Glutamatergic neuron (in vitro differentiated cells): ENCODE measurements at places on chromosomes 16 and 17. TPM values are rescaled to one million over a fixed set of nuclear protein-coding genes. Genes with fewer than 3 reads are reported as not detected.

GRCh38 chr16:87496447-87496801 lies 3.6 kb upstream of the ZCCHC14 start:
- DNase-seq, result no peak

SPNS2 gene
- total RNA-seq, result 73.0 TPM

- no peak for DNase-seq
Observed at GRCh38 chr17:73316919-73317505, 5.2 kb upstream of the CDC42EP4 start.

DNA sequence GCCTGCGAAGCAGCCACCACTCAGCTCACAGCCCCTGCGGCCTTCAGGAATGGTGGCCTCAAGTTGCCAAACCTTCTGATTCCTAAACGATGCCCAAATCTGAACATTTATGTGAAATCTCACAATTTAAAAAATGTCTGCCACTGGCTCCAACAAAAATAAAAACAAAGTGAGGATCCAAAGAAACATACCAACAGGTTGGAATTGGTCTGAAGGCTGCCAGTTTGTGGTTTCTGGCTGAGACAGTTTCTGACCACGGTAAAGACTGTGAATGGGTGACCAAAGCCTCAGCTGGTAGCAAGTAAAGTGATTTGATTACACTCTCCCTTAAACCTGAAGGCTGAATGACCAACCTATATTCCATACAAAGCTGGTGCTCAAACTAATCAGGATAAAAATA lies 24.9 kb downstream of the LITAFD start:
- no peak for DNase-seq

PIK3R6 gene
- not detected for total RNA-seq

GRCh38 chr17:79053251-79053925 lies 21.2 kb upstream of the ENGASE start:
- no peak for DNase-seq

GRCh38 chr17:7842380-7843256 lies 8.6 kb downstream of the KDM6B start:
- DNase-seq, result peak; percentile 46

- no peak for DNase-seq
Observed at GRCh38 chr17:45745601-45746494, 38.3 kb upstream of the CRHR1 start.

GRCh38 chr17:43890240-43890639 lies 17.1 kb downstream of the MPP2 start:
- no peak for DNase-seq

DNA sequence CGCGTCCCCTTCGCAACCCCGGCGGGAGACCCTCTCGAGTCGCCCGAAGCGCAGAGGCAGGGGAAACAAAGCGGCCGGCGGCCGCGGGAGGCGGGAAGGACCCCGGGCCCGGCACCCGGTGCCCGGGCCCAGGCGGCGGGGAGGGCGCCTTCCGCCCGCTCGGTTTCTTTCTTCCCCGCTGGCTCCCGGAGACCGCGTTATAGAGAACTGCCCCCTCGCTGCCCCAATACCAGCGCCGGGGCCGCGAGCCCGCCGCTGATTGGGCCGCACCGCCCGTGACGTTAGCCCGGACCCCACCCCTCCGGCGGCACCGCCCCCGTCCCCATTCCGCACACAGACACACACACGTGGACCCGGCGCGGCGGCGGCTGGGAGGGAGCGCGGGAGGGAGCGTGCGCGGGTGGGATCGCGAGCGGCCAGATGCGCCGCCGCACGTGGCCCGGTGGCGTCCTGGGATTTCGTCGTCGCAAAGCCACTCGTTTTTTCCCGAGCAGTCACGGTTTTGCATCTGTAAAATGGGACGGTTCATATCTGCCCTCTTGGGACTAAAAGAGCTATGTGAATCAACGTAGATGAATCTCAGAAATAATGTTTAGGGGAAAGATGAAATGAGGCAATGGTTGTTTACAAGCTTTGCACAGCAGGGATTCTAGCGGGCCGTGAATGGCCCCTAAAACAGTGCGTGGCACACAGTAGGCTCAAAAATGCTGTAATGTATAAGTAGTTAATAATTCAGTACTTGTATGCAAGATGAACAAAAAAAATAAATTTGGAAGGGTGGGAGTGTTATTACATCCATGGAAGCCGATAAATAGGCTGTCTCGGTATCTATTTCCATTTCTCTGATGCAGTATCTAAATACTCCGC lies at the start of gene EPOP:
TSS of gene EPOP (minus strand) at position 209 of the 867 bp plus-strand sequence. CDS start 462 bp downstream, outside the sequence.
- peak; percentile 83 for DNase-seq

GRCh38 chr16:70258946-70259345 lies 7.2 kb upstream of the EXOSC6 start:
- no peak for DNase-seq

DNA sequence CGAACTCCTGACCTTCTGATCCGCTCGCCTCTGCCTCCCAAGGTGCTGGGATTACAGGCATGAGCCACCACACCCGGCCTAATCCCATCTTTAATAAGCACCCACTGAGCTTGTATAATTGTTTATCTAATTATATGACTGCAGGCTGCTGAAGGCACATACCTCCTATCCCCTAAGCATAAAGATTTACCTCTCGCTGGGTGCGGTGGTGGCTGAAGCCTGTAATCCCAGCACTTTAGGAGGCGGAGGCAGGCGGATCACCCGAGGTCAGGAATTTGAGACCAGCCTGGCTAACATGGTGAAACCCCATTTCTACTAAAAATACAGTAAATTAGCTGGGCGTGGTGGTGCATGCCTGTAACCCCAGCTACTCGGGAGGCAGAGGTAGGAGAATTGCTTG lies 20.1 kb upstream of the YWHAE start:
- DNase-seq, result no peak

- DNase-seq, result no peak
Observed at GRCh38 chr17:79987187-79987934, 48.3 kb downstream of the TBC1D16 start.

DNA sequence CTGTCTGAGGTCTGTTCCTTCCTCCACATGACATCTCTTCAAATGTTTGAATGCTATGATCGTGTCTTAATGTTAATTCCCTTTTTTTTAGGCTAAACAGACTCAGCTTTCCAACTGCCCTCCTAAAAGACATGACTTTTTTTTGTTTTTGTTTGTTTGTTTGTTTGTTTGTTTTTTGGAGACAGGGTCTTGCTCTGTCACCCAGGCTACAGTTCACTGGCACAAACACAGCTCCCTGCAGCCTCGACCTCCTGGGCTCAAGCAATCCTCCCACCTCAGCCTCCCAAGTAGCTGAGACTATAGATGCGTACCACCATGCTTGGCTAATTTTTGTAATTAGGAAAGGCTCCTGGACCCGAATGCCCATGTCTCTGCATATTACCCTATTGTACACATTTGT lies 176.5 kb downstream of the ABCA8 start:
- no peak for DNase-seq

DNA sequence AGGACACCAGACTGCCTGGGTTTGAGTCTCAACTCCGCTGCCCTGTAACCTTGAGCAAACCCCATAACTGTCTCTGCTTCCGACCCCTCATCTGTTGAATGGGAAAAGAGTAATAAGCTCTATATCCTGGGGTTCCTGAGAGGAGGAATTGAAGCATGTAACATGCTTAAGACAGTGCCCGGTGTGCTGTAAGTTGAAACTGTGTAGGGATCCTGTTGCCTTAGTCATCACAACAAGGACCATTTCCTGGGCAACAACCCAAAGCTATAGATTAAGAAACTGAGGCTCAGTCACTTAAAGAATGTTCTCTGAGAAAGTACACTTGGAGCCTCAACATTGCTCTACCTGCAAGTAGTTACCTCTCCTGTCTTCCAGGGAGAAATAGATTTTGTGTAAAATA lies 23.0 kb downstream of the CDH13 start:
- DNase-seq, result no peak

GRCh38 chr17:27621942-27622559 lies 8.9 kb upstream of the LGALS9 start:
- DNase-seq, result no peak

DNA sequence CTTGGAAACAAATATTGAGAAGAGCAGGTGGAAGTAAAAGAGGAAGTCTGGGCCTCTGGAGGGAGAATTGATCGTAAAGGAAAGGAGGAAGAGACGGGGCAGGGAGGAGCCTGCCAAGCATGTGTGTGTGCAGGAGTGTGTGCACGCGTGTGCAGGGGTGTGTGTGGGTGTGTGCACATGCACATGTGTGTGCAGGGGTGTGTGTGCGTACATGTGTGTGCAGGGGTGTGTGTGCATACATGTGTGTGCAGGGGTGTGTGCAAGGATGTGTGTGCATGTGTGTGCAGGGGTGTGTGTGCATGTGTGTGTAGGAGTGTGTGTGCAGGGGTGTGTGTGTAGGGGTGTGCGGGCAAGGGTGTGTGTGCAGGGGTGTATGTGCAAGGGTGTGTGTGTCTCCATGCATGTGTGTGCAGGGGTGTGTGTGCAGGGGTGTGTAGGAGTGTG lies 10.0 kb downstream of the CEP295NL start:
- no peak for DNase-seq
